MG63 (cell line): ENCODE measurements at places on chromosomes 2 and 18. TPM values are rescaled to one million over a fixed set of nuclear protein-coding genes. Genes with fewer than 3 reads are reported as not detected.

GRCh38 chr2:130807659-130808385, 28.9 kb upstream of the ARHGEF4 start:
- no peak for DNase-seq

Gene YIPF4
- total RNA-seq: 34.1 and 41.9 TPM in 2 replicates

GRCh38 chr2:105518897-105519296, 120.0 kb upstream of the FHL2 start:
- DNase-seq: no peak

DNA sequence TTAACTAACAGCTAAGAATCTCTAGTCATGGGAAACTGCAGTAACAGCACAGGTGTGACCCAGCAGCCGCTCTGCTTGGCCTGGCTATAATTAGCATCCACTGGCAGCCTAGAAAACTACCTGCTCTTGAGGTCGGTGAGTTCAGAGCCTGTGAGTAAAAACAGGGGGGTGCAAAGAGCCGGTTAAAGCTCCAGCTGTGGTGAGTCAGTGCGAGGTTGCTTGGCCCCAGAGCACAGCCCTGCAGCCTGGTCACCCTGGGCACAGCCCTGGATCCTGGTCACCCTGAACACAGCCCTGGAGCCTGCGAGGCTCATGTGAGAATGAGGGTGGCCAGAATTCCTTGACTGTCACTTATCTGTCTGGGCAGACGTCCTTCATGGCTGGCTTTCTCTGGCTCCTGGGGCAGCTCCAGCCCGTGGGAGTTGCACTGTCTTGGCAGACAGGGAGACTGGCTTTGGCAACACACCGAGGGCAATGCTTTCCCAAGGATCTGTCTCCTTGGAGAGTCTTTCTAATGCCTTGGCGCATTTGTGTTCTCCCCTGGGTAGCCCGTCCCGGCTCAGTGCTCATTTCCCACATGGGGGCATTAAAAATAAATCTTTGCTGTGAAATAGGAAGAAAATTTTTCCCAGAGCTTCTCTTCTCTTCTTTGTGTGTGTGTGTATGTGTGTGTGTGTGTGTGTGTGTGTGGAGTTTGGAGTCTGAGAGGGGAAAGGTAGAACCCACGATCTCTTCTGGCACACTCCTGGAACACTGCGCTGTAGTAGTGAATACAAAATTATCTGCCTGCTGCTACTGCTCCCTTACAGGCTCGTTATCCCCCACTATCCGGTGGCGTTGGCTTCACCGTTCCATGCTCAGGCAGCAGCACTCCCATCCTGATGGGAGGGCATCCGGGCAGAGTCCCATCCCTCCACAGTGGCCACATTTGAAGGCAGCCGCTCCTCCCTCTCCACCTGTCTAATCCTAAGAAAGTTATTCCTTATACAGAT, 250.2 kb upstream of the MEX3C start:
- DNase-seq: peak; percentile 9

GRCh38 chr18:21777814-21778213, 37.2 kb downstream of the MIB1 start:
- DNase-seq: no peak

DNA sequence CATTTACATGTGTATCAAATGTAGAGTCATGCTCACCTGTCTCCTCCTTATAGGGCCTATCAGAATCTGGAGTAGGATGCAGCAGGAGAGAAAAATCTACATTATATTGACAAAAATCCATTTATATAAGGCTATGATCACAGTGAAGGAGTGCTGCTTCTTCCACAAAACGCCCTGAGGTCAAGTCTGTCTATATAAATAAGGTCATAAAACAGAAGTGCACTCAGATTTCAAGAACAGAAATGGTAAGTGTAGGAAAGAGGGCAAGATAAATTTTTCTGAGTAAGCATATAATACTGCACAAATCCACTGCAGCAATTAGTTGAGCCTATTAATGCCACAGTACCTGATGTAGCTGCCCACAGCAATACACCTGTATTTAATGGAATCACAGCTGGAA, 51.8 kb downstream of the COL5A2 start:
- DNase-seq: no peak

- DNase-seq: no peak
Measured at GRCh38 chr2:159454185-159454584, 162.2 kb downstream of the BAZ2B start.

Gene VWA3B
- not detected in 2 replicates for total RNA-seq

Gene IL1RL1
- not detected in 2 replicates for total RNA-seq

Gene CPS1
- 6.3 and 11.4 TPM in 2 replicates for total RNA-seq

Gene ANKRD62
- total RNA-seq: not detected in 2 replicates

Gene ALPI
- not detected in 2 replicates for total RNA-seq

Gene DNER
- total RNA-seq: 84.8 and 88.7 TPM in 2 replicates

Gene SERPINB11
- total RNA-seq: not detected in 2 replicates

Gene NDUFV2
- total RNA-seq: 265 and 311 TPM in 2 replicates

Gene SLC35F5
- 61.1 and 66.1 TPM in 2 replicates for total RNA-seq

- DNase-seq: peak; percentile 24
Measured at GRCh38 chr18:8801263-8801901, 96.0 kb downstream of the MTCL1 start.

GRCh38 chr2:215982465-215982875, 30.9 kb downstream of the MREG start:
- peak; percentile 31 for DNase-seq

Gene ITGB6
- not detected in 2 replicates for total RNA-seq

Gene CRYGD
- total RNA-seq: not detected in 2 replicates

GRCh38 chr2:27690052-27690451, 26.4 kb downstream of the SLC4A1AP start:
- no peak for DNase-seq

GRCh38 chr18:36402765-36403396, 105.4 kb downstream of the FHOD3 start:
- DNase-seq: no peak

DNA sequence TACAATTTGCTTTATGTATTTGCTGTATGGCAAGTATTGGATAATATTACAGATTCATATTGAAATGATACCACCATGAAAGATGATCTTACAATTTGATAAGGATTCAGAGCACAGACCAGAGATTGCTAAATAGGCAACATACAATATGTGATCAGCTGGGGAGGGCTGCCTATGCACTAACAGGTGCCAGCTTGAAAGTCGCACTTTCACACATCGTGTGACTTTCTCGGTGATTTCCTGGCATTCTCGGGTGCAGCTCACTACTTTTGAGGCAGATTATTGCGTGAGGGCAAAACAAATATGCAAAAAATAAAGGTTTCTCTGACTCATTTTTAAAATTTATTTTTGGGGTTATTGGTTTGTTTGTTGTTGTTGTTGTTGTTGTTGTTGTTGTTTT, 36.0 kb downstream of the RBMS1 start:
- DNase-seq: no peak

- no peak for DNase-seq
Measured at GRCh38 chr2:42172566-42172965, 3.4 kb downstream of the EML4 start.

Gene SP140
- 0.17 and 0.56 TPM in 2 replicates for total RNA-seq

GRCh38 chr2:78147466-78147865, 625.3 kb upstream of the LRRTM4 start:
- DNase-seq: peak; percentile 4

DNA sequence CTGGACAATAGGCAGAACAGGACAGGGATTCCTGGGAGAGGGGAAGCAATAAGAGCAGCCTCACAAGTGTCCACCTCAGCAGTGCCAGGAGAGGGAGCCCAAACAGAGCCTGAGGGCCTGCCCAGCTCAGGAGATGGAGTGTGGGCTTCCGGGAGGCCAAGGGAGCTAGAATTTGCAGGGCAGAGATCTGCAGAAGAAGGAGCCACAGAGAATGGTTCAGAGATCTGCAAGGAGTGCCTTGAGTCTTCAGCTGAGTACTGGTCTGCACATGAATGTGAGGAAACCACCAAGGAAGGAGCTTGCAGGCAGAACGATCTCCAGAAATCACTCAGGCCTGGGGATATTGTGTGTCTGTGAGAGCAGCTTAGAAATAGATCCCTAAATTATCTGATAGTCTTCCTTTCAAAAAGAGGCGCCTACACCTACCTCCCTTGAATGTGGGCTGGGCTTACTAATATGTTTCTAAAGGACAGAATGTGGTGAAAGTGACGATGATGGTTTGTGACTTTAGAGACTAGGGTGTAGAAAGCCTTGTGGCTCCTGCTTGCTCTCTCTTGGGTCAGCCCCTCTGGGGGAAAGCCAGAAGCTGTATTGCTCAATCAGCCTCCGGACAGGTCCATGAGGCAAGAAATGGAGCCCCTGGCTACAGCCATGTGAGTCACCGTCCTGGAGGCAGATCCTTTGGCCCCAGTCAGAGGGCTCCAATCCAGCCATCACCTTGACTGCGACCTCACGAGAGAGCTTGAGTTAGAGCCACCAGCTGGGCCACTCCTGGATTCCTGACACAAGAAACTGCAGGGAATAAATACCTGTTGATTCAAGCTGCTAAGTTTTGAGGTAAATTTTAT, 7.6 kb upstream of the LPIN1 start:
- peak; percentile 100 for DNase-seq

- no peak for DNase-seq
Measured at GRCh38 chr18:58299936-58300335, 255.9 kb downstream of the NEDD4L start.

Gene PIKFYVE
- 7.1 and 9.4 TPM in 2 replicates for total RNA-seq

Gene NOSTRIN
- total RNA-seq: 0.23 and 0.35 TPM in 2 replicates

GRCh38 chr2:23776021-23776420, 150.9 kb downstream of the ATAD2B start:
- no peak for DNase-seq

GRCh38 chr2:74070991-74071390, 76.7 kb downstream of the BOLA3 start:
- no peak for DNase-seq

Gene LCT
- total RNA-seq: not detected in 2 replicates
